ENCODE measurements at places on chromosomes 4 and X. TPM values are rescaled to one million over a fixed set of nuclear protein-coding genes. Genes with fewer than 3 reads are reported as not detected.

DNA sequence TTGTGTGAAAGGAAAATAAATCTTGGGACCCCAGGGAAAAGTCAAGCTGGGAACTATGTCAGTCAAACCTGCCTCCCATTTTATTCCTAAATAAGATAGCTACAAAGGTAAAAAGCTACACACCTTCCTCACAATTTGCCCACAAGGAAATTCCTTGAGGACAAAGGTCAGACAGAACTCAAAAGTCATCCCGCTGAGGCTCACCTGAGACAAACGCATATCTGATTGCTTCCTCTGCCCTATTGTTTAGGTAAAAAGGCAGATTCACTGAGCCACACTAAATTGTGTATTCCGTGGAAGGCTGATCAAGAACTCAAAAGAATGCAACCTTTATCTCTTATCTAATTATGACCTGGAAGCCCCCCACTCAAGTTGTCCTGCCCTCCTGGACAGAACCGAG is 58.7 kb upstream of the MAML3 start:
- no peak for DNase-seq

DNA sequence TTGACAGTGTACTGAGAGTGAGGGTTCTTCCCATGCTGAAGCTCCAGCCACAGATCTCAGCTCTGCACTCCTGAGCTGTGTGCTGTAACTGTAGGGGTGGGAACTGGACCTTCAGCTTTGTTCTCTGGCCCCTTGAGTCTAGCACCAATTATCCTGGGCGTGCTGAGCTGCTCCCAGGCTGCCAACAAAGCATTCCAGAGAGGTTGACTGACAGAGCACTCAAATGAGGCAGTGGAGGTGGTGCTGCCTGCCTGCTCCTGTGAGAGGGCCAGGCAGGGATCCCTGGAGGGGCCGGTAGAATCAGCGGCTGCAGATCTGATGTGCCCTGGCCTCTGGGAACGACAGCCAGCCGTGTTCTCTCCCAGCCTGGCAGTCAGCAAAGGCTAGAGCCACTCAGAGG is 375.7 kb upstream of the AADAT start:
- DNase-seq = no peak

DNA sequence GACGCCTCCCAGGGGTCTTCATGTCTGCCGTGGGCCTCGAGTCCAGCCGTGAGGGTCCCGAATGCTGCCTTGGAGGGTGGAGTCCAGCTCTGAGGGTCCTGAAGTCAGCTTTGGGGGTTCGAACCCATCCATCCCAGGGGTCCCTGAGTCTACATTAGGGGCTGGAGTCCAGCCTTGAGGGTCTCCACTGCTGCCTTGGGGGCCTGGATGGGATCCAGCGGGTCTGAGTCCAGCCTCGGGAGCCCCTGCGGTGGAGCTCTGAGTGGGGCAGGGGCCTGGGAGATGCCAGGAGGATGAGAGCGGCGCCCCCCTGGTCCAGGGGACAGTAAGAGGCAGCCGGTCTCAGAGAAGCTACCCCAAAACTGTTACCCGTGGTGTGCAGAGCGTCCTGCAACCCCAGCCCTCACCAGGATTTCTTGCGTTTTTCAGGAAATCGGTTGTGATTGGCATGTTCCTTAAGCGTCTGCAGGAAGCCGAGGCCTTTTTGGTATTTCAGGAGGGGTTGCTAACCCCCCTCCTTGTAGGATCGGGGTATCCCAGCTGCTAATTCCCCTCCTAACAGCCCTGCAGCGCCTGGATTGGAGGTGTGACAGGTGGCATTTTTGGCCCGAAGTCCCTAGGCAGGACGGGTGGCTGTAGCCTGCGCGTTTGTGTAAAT is 1.7 kb upstream of the GTPBP6 start:
- peak; percentile 11 for DNase-seq

GRCh38 chr4:91058345-91058744 is 931.2 kb downstream of the CCSER1 start:
- DNase-seq = no peak

DNA sequence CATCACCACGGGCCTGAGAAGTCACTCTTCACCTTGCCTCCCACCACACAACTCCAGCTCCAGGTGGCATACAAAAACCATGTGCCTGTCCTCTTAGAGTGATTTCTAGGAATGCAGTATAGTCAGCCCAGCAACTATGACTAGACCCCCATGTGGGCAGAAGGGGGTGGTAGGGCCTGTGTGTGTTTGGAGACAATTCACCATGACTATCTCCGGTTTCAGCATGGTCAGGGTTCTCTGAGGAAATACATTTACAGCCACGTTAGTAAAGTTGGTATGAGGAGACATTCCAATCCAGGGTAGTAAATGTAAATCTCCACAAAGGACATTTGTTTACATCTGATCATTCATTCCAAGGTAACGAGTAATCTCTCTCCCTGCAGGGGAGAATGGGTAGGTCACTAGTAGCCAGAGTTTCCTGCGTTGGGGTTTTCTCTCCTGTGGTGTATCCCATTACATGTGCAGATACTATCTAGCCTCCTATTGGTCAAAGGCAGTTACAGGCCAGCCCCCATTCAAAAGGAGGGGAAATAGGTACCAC is 4.2 kb upstream of the MTMR1 start:
- DNase-seq = peak; percentile 92

- DNase-seq = peak; percentile 52
Observed at GRCh38 chr4:73687421-73687820, 52.9 kb upstream of the CXCL8 start.

- DNase-seq = peak; percentile 86
Observed at GRCh38 chr4:88012647-88013046, 5.2 kb downstream of the PKD2 start.

Gene GPRASP2
- total RNA-seq = 13.2 TPM

Gene USP17L5
- not detected for total RNA-seq
